ENCODE measurements at places on chromosomes 16 and 17. TPM values are rescaled to one million over a fixed set of nuclear protein-coding genes. Genes with fewer than 3 reads are reported as not detected.
A peak's percentile ranks its signal among the peaks of the same experiment; 100 is the strongest.

GRCh38 chr16:4388271-4389021 is 16.8 kb downstream of the VASN start:
- no peak for DNase-seq

DNA sequence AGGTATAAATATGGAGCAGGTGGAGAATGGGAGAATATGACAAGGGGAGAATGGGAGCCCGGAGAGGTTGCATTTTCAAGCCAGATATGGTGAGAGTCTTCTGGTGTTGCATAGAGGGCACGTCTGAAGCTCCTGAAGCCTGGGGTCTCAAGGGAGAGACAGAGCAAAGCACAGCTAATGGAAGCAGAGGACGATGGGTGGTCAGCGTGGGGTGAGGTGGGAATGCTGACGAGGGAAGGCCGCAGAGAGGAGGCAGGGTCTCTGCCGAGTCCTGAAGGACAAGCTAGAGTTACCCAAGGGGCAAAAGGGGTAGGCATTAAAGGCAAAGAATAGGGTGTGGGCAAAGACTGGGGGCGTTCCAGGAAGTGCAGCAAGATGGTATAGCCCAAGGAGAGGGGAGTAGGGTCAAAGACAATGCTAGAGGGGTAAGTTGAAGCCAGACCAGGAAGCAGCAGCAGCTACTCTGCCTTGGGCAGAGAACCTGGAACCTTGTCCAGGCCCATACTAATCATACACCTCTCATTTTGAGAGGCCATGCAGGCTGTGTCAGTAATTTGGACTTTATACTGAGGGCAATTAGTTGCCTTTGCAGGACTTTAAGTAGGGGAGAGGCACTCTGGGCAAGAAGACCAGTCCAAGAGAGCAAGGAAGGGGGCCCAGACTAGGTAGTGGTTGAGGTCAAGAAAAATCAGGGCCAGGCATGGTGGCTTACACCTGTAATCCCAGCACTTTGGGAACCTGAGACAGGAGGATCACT is 2.7 kb downstream of the OTOP3 start:
- no peak for DNase-seq

GRCh38 chr17:10025224-10025623 is 120.2 kb upstream of the RCVRN start:
- DNase-seq: no peak

- no peak for DNase-seq
These were observed 21.3 kb downstream of the CYLD start for GRCh38 chr16:50763211-50763610.

GRCh38 chr16:10552998-10553491 is 27.4 kb downstream of the EMP2 start:
- peak; percentile 60 for DNase-seq

DNA sequence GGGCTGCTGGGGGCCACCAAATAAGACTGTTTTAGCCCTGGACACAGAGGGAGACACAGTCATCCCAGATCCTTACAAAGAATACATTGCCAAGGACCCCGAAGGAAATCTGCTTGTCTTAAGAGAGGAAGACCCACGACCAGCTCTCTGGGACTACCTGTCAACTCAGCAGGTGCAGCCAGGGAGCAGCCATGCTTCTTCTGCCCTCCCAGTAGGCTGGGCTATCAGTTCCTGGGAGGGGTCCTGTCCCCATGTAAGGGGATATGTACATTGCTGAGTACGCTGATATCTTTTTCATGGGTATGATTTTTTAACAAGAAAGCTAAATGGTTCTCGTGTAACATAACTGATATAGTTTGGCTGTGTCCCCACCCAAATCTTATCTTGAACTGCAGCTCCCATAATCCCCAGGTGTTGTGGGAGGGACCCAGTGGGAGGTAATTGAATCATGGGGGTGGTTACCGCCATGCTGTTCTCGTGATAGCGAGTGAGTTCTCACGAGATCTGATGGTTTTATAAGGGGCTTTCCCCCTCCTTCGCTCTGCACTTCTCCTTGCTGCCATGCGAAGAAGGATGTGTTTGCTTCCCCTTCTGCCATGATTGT is 11.3 kb downstream of the SSTR2 start:
- DNase-seq: no peak

DNA sequence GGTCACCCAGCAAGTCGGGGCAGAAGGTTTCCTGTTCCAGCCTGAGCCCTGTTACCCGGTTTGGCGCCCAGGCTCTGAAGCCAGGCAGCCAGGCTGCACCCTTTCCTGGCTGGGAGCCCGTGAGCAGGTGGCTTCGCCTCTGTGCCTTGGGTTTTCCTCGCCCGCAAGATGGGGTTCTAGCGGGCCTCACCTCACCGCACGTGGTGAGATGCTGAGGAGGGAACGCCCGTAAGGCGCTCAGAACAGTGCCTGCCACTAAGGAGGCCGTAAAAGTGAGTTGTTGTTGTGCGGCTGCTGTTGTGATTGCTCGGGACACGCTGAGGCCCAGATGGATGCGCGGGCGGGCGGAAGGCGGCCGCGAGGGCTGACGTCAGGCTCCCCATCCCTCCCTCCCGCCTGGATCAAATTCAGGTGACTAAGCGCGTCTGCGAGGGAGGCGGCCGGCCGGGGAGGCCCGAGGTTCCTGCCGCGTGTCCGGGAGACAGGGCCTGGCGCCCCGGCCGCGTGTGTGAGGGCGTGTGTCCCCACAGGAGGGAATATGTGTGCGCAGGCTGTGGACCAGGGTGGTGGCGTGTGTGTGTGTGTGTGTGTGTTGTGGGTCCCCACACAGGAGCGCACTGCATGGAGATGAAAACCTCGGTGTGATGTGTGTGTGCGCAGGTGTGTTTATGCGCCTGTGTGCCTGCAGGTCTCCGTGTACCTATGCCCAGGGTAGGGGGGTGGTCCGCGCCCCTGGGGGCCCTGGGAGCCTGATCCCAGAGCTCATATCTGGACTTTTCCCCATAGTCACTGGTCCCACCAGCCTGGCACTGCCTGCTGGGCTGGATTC is 4.3 kb downstream of the CAMKK1 start:
- DNase-seq: no peak

DNA sequence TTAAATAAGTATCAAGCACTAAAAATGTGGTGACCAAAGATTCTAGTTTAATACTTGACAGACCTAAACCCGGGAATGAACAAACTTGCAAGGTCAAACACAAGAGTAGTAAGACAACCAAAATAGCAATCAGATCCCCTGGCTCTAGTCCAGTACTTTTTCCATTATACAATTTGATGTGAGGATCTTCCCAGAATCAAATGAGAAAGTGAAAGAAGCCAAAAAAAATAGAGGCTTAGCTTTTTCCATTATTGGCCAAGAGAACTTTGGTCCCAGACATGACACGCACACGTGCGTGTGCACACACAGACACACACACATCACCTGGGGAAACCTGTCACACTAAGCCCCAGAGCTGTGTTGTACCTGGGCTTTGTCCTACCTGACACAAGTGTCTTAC is 300.6 kb upstream of the CDH5 start:
- DNase-seq: no peak

- peak; percentile 95 for DNase-seq
These were observed 28.2 kb downstream of the ATP2C2 start for GRCh38 chr16:84396537-84397008.

DNA sequence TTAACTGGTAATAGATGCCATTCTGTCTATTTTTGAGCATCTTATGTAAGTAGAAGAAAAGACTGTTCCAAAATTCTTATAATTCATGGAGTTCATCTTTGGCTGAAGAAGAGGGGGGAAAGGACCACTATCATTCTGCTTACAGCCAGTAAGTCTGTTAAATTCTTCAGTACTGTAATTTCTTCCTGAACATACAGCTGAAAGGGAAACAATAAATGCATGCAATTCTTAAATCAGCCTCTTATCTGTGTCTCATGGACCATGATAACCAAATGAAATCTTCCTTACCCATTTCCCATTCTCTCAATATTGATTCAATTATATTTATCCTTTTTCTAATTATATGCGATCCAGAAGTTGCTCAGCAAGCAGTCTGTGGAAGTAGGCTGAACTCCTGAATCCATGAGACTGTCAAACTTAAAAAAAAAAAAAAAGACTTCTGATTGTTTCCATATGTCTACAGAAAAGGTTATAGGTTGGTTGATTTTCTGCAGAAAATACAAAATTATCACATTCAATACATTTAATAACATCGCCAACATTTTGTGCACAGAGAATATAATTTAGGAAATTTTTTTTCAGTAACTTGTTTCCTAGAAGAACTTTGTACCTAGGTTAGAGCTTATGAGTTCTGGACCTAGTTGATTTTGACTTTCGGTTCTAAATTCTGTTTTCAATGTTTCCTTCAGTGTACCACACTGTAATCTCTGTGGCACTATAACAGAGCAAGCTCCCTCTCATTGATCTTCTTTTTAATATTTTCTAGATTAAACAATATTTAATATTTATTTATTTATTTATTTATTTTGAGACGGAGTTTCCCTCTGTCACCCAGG is 1.2 kb upstream of the ABCA9 start:
- DNase-seq: no peak

DNA sequence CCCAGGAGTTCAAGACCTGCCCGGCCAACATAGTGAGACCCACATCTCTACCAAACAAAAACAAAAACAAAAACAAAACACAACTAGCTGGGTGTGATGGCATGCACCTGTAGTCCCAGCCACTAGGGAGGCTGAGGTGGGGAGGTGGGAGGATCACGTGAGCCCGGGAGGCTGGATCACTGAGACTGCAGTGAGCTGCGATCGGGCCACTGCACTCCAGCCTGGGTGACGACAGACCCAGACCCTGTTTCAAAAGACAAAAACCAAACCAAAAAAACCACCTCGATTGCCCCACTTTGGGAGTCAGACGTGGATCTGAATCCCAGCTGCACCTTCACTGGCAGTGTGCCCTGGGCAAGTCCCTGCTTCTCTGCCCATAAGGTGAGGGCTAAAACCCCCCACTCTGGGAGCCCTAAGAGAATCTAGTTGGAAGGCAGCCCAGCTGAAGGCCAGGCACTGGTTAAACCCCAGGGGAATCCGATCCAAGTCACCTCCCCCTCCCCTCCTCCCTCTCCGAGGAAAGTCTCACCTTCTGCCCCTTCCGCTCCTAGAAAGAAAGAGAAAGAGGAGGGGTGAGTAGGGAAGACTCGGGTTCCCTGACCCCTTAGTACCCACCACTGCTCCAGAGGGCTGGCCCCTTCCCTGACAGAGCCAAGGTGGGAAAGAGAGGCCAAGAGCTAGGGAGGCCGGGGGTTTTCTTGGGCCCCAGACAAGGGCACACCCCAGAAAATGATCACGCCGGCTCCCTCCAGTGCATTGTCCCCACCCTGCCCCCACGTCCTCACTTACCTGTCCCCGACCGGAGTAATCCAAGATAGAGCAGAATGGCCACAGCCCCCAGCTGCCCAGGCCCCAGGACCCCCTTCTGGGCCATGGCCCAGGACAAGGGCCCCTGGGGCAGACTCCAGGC is 647 bp downstream of the PRSS8 start:
- no peak for DNase-seq

- DNase-seq: no peak
These were observed 19.8 kb upstream of the ADGRG1 start for GRCh38 chr16:57608462-57609113.

- DNase-seq: peak; percentile 37
These were observed 3.3 kb upstream of the VAC14 start for GRCh38 chr16:70804153-70804733.

Gene EFNB3
- 0.96 TPM for polyA plus RNA-seq

Gene ENDOV
- polyA plus RNA-seq: 43.8 TPM

Gene DVL2
- polyA plus RNA-seq: 40.4 TPM

Gene DHRS7C
- not detected for polyA plus RNA-seq

Gene HLF
- 0.31 TPM for polyA plus RNA-seq

Gene MYOCD
- 7.1 TPM for polyA plus RNA-seq
